Neural progenitor cell (in vitro differentiated cells): ENCODE measurements at places on chromosomes 11 and 22. TPM values are rescaled to one million over a fixed set of nuclear protein-coding genes. Genes with fewer than 3 reads are reported as not detected.

DNA sequence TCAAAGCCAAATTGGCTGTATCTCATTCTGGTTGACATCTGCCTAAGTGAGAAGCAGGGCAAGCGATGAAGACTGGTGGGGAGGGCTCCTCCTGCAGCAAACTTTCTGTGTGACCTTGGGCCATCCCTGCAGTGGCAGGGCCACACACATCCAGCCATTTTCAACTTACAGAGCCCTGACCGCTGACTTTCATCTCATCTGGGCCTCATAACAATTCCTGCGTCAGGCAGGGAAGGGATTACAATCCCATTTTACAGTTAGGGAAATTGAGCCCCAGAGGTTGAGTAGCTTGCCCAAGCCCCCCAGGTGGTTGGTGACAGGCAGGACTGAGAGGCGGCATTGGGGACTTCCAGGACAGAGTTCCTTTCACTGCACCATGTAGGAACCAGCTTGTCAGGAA, 21.9 kb downstream of the TPBGL start:
- DNase-seq, result no peak

DNA sequence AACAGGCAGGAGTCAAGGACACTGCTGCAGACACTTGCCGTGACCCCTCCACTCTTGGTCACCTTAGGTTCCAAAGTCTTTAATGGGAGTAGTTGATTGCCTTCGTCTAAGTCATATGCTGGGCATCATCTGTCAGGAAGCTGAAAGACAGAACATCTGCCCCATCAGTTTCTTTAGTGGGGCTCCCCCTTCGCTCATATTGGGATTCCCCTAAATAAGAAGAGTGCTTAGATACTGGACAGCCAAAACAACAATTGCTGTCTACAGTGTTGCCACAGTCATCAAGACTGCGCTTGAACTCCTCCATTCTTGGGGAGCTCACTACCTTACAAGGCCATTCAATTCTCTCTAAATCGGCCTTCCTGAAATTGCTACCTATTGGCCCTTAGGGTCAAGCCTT, 58.5 kb downstream of the UBASH3B start:
- DNase-seq, result no peak

UBQLN3 gene
- total RNA-seq, result 0.37 and 0.39 TPM in 2 replicates

DNA sequence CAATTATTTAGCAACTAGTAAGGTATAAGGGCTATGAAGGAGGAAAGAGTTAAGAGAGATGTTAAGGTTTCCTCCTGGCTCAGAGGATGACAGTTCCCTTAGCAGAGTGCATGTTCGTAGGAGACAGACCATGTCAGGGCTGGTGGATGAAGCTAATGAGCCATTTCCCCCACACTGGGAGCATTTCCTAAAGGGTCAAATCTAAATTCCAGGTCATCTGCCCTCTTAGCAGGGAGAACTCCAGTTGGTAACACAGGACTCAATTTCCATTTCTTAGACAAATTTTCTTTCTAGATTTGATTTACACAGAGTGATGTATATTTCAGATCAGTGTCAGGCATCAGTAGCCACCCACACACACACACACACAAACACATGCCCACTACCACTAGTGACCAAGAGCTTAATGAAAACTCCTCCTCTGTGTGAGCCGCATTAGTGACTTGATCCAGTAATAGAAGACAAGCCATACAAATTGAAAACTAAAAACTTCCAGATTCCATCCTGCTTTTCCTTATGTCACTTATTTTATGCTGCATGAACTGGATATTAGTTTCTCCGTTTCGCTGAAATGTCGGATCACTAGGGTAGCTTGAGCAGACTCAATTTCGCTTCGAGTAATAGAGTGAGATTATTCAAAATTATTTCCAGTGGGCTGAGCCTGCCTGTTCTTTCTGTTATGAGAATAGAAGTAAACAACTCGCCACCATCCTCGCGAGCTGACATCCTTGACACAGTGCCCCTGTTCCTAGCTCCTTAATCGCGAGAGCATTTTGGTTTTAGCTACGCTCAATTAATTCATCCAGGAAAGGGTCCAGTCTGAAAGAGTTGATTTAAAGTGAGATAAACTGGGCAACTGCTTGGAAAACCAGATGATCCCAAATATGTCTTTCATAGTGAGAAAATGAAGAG, 582.6 kb downstream of the SOX6 start:
- DNase-seq, result no peak

RAB36 gene
- total RNA-seq, result 2.1 and 2.9 TPM in 2 replicates

DNA sequence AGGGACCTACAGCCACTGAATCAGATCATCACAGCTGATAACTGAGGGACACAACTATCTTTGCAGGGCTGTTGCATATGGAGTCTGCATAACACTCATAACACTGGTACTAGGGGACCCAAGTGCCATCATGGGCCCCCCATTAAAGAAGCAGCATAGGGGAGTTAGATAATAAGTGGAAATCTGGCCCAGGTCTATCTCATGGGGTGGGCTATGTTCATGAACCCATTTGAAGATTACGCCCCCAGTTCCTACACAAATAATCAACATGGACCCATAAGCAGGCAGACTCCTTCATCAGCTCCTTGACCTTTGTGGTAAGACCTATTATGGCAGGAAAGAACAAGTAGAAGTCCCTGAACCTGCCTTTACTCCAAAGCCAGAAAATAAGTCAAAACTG, 48.8 kb downstream of the ASCL2 start:
- DNase-seq, result no peak

ILK gene
- 85.6 and 98.7 TPM in 2 replicates for total RNA-seq

DNA sequence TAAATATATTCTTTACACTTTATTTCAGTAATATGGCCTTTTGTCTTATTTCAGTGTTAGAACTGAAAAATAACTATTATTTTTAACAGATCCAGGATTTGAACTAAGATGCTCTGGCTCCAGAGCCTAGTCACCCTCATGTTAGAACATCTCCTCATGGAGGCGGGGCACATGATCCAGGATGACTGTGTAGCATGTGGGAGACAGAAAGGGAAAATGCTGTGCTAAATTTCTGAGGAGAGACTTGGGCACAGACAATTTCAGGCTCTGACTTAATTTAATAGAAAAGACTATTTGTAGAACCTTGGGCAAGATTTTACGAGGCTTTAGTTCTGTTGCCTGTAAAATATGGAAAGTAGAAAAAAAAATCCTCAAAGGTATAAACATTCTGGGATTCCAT, 24.1 kb downstream of the CTSC start:
- no peak for DNase-seq

- DNase-seq, result no peak
Measured at GRCh38 chr11:10476342-10476741, 21.3 kb downstream of the AMPD3 start.

DNA sequence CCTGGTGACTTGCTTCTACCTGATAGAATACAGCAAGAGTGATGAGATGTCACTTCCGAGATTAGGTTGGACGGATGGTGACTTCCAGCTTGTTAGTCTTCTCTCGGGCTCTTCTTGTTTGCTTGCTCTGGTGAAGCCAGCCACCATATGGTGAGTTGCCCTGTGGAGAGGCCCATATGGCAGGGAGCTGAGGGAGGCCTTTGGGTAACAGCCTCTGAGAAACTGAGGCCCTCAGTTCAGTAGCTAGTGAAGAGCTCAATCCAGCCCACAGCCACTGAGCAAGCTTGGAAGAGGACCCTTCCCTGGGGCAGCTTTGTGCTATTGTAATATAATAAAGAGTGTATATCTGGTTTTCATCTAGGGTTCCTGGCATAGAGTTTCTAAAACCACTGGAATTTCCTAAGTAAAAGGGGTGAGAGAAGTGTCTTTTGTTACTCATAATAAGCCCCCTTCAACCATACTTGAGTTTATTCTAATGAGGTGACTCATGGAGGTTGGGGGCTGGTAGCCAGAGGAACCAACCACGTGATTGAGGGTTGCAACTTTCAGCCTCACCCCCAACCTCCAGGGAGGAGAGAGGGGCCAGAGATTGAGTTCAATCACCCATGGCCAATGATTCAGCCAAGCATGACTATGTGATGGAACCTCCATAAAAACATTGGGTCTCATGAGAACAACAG, 8.0 kb upstream of the TPCN2 start:
- DNase-seq, result no peak

LMF2 gene
- total RNA-seq, result 7.1 and 38.2 TPM in 2 replicates

TMEM126A gene
- total RNA-seq, result 32.6 and 47.9 TPM in 2 replicates

BDNF gene
- 1.6 and 2.1 TPM in 2 replicates for total RNA-seq

PARVG gene
- total RNA-seq, result 0.15 TPM in 1 of 2 replicates, not detected in the other

GRCh38 chr11:27908621-27909020, 199.3 kb downstream of the KIF18A start:
- no peak for DNase-seq

CELSR1 gene
- total RNA-seq, result 12.3 and 18.0 TPM in 2 replicates

RAB3IL1 gene
- total RNA-seq, result 1.4 TPM in 2 replicates

DNA sequence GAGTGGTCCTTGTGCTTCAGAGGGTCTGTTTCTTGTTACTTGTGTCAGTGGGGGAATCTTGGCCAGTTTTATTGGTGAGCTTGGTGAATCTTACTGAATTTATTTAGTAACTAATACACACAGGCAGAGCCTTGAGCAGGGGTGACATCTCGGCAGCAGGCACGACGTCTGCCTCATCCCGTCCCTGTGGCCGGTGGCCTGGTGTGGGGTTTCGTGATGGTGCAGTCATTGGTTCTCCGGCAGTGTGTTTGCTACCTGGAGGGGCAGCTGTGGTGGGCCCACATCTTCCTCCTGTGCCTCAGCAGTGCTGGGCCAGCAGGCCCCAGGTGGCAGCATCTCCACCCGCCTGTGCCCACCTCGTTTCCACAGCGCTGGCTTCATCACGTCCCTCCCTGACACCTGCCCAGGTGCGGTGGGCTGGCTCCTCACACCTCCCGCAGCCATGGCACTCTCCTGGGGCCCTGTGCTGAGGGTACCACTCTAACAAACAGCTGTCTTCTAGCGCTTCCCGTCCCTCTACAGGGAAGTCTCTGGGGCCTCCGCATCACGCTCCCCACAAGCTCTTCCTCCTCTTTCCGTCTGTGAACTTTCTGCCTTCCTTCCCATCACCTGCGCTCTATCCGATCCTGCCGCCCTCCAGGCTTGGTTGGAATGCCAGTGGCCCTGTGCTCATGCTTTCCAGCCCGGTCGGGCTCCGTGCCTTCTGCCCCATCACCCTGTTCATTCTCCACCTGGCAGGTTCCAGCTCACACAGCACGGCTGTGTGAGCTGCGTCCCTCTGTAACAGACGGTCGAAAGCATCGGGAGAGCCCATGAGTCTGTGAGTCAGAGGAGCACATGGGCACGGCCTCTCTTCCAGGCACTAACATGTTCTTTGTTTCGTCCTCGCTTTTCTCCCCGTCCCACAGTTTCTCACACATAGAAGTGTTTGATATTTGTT, 203.4 kb downstream of the TBC1D22A start:
- DNase-seq, result no peak

- no peak for DNase-seq
Measured at GRCh38 chr22:46812788-46813187, 50.3 kb downstream of the TBC1D22A start.

DNA sequence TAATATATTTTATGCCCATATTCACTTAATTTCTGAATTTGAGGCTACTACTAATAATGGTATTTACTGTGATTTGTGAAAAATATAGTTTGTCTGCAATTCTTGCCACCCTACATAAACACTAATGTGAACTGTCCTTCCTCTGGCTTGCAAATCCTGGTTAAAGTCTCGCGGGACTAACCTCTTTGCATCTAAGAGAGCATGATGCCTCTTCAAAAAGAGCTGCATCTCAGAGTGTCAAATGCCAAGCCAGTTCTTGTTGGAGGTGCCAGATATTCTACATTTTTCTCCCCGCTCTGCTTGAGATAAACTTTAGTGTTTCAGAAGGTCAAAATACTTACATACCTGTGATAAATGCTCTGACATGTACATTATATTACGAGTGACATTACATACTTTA, 2.1 kb downstream of the ARHGAP42 start:
- DNase-seq, result no peak

OPCML gene
- 0.02 and 0.03 TPM in 2 replicates for total RNA-seq

DNA sequence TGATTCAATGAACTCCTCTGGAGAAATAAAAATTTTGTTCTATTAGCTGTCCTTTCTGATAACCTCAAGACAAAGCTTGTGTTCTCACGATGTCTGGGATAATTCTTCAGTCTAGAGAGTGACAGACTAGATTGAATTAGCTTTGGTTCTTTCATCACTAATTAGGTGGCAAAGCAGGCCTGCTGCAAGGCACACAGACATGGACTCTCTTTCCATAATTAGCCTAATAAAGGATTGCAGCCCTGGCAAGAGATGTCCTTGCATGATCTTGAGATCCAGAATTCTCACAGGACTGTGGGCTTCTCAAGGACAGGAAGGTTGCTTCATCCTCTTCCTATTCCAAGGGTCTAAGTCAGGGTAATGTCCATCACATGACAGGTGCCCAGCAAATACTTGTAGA, 245.6 kb upstream of the ZC3H12C start:
- no peak for DNase-seq

PRCP gene
- total RNA-seq, result 35.2 and 67.4 TPM in 2 replicates

TREH gene
- total RNA-seq, result not detected in 2 replicates

MS4A6A gene
- not detected in 2 replicates for total RNA-seq

DNA sequence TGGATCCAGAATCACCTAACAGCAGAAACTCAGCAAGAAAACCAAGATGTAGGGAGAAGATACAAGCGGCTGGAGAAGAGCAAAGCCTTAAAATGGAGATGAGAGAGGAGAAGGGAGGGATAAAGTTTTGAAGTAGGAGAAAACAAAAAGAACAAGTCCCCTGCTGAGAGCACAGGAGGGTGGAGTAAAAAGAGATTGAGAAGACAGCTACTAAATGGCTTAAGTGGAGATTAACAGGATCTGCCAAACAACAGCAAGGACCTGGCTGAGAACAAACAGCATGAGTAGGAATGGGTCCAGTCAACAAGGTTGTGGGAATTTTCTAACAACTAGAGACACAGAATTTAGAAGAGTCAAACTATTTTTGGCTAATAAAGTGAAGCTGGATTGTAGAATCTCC, 18.1 kb downstream of the BTG4 start:
- peak; percentile 60 for DNase-seq

TMEM191C gene
- total RNA-seq, result 1.5 TPM in 1 of 2 replicates, not detected in the other

GRCh38 chr11:26726960-26727359, 5.1 kb upstream of the SLC5A12 start:
- DNase-seq, result no peak

GRCh38 chr11:62974848-62975522, 9.8 kb downstream of the SLC22A6 start:
- DNase-seq, result peak; percentile 67

GRCh38 chr11:27861706-27862430, 161.6 kb upstream of the BDNF start:
- DNase-seq, result no peak

C11orf42 gene
- total RNA-seq, result not detected in 2 replicates

- peak; percentile 77 for DNase-seq
Measured at GRCh38 chr22:45994491-45995404, 17.8 kb upstream of the WNT7B start.

GRCh38 chr11:5196067-5196466, 4.4 kb downstream of the OR51V1 start:
- DNase-seq, result peak; percentile 38

DNA sequence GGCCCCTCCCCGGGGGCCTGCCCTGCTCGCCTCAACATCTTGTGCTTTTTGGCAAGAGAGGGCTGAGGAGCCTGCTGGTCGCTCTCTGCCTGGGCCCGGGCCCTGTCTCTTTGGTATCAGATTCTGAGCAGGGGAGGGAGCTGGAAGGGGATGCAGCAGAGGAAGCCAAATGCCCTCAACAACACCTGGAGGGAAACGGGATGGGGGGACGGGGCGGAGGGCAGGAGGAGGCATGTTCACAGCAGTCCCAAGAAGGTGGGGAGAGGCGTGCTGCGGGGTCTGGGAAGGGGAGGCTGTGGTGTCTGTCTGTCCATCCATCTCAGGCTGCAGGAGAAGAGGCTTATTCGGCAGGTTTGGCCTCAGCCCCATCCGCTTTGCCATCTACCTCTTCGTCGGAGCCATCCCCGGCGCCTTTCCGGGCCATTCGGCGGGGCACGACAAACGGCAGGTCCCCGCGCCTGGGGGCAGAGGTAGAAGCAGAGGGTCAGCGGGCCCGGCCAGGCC, 29.4 kb downstream of the APOL1 start:
- no peak for DNase-seq

DEUP1 gene
- total RNA-seq, result not detected in 2 replicates
